Activated CD4-positive, alpha-beta T cell treated with anti-CD3 and anti-CD28 coated beads for 4 hours (primary cell): ENCODE measurements at places on chromosomes 16 and 17.

DNA sequence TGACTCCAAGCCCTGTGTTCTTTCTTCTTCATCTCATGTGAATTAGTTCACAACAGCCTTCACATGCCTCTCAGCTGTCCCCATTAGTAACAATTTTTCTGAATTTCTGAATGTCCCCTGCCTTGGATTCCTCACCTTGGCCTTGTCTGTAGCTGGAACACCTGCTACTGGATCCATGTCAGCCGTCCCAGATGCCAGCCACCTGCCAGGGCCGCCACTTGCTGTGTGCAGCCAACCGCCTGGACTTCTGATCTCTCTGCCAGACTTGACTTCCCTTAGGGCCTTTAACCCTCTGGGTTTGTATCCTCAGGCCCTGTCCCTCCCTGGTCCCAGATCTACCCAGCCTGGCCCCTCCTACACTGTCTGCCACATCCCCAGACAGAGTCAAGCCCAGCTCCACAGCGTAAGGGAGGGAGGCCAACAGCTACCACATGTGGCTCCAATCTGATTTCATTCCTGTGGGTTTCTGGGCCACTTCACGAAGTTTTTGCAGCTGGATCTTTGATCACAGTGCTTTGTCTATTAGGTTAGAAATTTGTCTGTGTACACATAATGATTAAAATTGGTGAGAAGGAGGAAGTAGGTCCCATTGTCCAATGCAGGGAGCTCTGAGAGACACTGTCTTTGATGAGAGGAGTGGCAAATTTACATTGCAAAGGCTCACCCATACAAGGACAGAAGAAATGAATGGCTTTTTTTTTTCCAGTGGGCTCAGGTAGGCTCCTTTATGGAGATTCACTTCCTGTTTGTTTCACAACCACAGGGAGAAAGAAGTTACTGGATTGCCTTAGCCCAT lies 15.3 kb downstream of the MPP2 start:
- no peak for DNase-seq

- no peak for DNase-seq
Observed at GRCh38 chr16:53766304-53767016, 62.5 kb downstream of the FTO start.

DNA sequence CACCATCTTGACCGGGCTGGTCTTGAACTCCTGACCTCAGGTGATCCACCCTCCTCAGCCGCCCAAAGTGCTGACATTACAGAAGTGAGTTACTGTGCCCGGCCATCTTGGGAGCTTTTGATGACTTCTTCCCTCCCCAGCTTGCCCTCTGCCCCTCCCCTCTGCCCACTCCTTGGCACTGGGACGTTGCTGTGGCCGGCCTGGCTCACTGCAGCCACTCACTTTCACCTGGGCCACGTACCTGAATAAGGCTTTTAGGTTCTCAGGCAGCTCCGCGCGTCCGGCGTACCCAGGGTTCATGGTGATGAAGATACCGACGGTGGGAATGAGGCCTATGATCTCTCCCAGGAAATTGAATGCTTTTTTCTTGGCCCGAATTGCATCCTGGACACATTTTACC lies 81.6 kb downstream of the DNAH17 start:
- DNase-seq, result no peak

DNA sequence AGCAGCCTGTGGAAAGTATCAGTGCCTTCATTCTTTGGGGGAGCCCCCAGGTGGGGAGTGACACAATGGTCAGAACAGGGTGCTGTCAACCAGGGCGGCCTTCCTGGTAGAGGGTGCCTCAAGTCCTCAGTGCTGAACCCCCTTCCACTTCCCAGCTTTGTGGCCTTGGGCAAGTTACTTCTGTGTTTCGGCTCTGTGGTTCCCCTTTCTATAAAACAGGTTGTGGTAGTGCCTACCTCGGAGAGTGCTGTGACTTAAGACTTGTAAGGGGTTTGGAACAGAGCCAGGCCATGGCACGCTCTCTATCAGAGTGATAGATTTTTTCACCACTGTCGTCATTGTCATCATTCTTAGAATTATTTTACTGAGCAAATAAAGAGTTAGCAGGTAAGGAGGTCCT lies 141.1 kb downstream of the CCDC182 start:
- DNase-seq, result peak; percentile 62

- DNase-seq, result no peak
Observed at GRCh38 chr17:61280338-61280737, 119.3 kb upstream of the TBX2 start.

GRCh38 chr16:69931631-69932030 lies 19.5 kb upstream of the CLEC18A start:
- no peak for DNase-seq

GRCh38 chr17:80463784-80464400 lies 12.5 kb downstream of the NPTX1 start:
- DNase-seq, result no peak

DNA sequence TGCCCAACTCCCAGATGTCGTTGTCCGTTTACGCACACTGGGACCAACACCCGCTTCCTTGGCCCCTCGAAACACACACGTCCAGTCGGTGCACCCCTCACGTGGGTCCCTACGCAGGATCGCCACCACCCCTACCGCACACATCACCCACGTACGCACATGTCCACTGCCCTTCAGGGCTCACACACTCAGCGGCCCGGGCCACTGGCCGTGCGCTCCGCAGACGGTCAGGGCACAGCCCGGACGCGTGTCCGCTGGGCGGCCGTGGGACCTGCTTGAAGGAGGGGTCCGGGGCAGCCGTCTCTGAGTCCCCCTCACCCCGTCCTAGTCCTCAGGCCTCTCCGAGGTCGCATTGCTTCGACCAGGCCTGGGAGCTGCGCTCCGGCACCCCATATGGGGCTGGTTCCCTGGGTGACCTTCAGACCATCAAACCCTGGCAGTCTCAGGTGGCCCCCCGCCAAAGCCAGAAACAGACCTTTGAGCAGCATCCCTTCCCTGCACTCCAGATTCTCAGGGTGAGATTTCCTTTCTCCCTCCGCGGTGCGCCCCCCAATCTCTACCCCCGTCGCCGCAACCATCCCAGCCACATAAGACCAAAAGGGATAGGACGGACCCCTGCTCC lies 914 bp upstream of the GPRC5B start:
- no peak for DNase-seq

- peak; percentile 80 for DNase-seq
Observed at GRCh38 chr17:77465358-77466041, 324.7 kb downstream of the SEC14L1 start.
